GM13976 (cell line): ENCODE measurements at places on chromosomes 7 and 10.

DNA sequence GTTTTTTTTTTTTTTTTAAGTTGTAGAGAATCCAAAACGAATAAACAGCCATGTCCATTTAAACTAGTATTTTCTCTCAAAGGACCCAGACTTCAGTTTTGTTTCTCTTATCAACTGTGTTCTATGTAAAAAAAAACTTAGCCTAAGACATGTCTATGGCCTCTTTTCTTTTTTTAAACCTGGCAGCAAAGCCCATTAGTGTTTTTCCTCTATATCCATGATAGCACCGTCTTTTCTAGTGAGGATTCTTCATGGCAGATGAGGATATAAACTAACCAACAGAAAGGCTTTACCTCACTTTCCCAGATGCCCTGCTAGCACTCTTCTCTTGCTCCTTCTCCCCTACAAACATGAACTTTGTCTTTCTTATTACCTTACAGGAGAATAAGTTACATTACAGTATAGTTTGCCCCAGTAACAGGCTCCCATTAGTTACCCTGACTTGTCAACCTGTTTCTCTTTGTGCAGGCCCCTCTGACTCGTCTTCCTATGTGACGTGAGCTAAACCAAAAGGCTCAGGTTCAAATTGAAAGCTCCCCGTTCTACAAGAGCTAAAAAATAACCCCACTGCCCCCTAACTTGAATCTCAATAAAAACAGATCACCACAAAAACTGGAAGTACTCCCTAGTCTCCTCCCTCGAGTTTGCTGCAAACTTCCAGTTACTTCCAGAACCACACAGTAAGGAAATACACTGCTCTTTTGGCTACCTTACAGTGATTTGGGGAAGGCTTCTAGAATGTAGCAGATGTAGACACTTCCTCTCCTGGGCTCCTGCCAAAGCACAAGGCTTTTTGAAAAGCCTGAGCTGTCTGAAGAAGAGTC lies 20.1 kb downstream of the P4HA1 start:
- DNase-seq = no peak

DNA sequence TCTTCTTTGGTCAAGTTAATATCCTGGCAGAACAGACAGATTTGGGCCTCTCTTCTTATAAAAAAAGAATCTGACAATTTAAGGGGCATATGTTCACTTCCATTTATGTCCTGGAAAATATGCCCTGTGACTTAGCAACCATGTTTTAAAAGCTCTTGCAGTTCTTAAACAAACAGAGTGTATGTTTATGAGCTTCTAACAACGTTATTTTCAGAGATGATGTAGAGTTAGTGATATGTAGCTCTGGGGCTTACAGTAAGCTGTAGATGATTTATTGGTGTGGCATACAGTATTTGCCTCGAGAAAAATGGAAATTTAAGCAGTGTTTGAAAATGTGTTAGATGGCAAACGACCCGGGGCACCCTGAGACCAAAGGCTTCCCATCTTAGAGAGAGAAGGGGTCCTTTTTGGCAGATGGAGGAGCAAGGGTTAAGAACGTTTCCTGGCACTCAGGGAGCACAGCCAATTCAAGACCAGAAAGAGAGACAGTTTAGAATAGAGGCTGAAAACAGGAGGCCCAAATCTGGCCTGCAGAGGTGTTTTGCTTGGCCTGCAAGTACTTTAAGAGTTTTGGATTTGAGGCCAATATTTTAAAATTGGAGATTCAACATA lies 397.5 kb downstream of the KCNMA1 start:
- no peak for DNase-seq

DNA sequence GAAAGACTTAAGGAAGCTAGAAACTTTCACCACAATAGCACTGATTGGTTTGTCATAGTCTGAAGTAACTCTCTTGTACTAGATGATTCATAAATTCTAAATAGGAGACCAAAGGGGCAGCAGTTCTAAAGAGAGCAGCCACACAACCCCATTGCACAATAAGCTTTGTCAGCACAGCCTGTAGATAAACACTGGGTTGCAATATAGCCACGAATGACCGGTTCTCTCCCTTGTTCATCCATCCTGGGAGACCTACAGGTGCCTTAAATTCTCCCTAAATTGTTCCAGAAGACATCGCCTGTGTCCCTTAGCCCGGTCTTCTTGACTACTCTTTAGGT lies 167.0 kb downstream of the SNX13 start:
- no peak for DNase-seq

GRCh38 chr10:57952741-57953140 lies 315.0 kb downstream of the IPMK start:
- DNase-seq = no peak

GRCh38 chr7:5231811-5232484 lies 41.9 kb downstream of the WIPI2 start:
- DNase-seq = peak; percentile 83

DNA sequence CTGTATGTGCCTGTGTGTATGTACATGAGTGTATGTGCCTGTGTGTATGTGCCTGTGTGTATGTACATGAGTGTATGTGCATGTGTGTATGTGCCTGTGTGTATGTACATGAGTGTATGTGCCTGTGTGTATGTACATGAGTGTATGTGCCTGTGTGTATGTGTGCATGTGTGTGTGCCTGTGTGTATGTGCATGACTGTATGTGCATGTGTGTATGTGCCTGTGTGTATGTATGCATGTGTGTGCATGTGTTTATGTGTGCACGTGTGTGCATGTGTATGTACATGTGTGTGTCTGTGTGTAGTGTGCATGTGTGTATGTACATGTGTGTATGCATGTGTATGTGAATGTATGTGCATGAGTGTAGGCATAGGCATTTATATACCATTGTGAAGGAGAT lies 274.8 kb downstream of the ADARB2 start:
- DNase-seq = no peak

GRCh38 chr7:16421333-16422102 lies at the start of gene CRPPA:
CRPPA (minus strand) TSS chr7:16421538; CDS start chr7:16421322, 216 bp downstream.
- peak; percentile 30 for DNase-seq

DNA sequence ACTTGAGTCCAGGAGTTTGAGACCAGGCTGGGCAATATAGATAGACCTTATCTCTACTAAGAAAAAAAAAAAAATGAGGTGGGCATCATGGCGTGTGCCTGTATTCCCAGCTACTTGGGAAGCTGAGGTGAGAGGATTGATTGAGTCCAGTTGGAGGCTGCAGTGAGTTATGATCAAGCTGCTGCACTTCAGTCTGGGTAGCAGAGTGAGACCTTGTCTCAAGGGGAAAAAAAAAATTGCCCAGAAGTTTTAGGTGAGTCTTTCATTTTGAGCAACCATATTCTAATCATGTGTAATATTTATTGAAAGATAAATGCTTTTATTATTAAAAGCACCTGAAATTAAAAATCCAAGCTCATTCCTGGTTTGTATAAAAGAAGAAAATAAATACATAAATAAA lies 13.1 kb downstream of the INPP5F start:
- no peak for DNase-seq

DNA sequence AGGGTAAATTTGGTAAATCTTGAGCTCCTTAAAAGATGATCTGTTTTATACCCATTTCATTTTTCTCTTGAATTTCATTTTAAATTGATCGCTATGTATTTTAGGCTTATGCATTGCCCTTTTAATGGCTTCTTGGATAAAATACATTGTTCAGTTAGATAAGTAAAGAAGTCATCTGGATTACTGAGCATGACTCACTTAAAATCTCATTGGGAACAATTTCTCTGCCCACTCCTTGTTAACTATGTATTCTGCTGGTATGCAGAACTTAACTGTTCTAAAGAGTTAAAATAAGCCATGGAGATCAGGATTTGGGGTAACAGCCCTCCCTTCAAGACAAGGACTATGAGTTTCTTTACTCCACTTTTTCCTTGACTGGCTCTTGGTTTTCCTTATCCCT lies 134.2 kb downstream of the SND1 start:
- no peak for DNase-seq
